ENCODE measurements at places on chromosomes 5 and 9. TPM values are rescaled to one million over a fixed set of nuclear protein-coding genes. Genes with fewer than 3 reads are reported as not detected.
A peak's percentile ranks its signal among the peaks of the same experiment; 100 is the strongest.

DNA sequence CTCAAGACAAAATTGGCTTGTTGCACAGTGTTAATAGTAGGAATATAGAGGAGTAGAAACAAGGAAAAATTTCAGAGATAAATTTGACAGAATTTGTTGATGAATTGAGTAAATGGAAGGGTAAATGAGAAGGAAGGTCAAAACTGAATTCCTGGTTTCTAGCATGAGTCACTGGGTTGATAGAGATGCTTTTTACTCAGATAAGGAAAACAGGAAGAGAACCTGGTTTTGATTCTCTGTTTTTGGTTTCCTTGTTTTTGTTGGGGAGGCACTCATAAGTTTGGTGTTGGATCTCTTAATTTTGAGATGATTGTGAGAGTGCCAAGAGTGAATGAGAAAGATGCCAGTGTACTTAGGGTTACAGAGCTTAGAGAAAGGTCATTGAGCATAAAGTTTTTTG is 7.1 kb downstream of the LRRC70 start:
- no peak for DNase-seq

PCDHGC5 gene
- 1.8 TPM for polyA plus RNA-seq

DNA sequence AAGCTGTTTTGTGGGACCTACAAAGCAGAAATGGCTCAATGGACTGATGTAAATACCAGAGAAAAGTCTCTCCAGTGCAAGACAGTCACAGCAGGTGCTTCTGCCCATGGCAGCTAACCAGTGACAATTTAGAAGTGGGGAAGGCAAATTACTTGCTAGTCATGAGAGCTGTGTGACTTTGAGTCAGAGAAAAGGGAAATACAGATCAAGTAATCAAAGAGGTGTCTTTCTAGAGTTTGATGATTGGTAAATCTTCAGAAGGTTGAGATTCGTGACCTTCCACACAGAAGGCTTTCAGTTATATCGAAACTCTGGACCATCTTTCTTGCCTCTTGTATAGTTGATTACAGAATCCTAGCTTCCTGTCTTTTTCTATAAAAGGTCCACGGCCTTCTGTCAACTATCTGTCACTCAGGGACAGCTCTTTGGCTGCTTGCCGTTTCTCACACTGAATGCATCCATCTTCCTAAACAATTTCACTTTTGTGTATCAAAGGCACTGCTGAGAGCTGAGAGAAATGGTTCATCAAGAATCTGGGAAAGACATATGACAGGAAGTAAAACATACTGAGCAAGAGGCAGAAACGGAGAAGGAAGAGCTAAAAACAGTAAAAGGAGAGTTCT is 993.9 kb upstream of the ACO1 start:
- DNase-seq, result no peak

NUTM2F gene
- not detected for polyA plus RNA-seq

DNA sequence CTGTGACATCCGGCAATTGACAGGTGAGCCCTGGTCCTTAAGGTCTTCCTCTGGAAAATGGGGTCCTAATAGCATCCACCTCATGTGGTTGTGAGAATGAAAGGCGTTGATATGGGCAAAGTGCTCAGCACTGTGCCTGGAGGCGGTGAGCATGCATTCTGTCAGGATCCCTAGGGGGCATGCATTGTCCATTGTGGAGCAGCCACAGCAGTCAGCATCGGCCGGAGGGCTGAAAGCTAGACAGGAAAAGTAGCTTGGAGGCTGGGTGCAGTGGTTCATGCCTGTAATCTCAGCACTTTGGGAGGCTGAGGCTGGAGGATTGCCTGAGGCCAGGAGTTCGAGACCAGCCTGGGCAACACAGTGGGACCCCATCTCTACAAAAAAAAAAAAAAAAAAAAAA is 122.2 kb downstream of the LHX2 start:
- DNase-seq, result peak; percentile 59

All from GM23248 (cell line).